ENCODE measurements at places on chromosomes 11 and 22.

- DNase-seq = no peak
Measured at GRCh38 chr11:70080763-70081162, 2.6 kb downstream of the ANO1 start.

- no peak for DNase-seq
Measured at GRCh38 chr11:57057561-57057960, 68.8 kb downstream of the OR5AK2 start.

- DNase-seq = no peak
Measured at GRCh38 chr11:84899740-84900139, 727.4 kb downstream of the DLG2 start.

DNA sequence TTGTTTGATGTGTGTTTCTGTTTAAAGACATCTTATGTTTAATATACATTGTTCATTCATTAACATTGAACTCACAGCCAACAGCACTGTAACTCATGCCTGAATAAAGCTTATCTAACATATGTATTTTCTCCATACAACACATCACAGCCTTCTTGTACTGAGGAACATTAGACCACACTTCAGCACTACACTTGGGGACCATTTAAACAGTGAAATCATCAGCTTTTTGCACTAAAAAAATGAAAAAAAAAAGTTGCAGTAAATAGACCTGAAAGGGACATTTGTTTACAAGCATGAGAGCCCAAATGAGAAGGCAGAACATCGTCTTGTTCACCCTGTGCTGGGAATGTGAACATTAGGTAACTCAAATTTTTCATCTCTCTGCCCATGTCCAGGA lies 15.3 kb upstream of the TPP1 start:
- DNase-seq = no peak

- DNase-seq = no peak
Measured at GRCh38 chr22:47374901-47375575, 612.6 kb downstream of the TBC1D22A start.

- DNase-seq = peak; percentile 64
Measured at GRCh38 chr11:64489831-64490441, 101.1 kb upstream of the SLC22A12 start.

GRCh38 chr11:65698205-65698604 lies 13.8 kb upstream of the KAT5 start:
- DNase-seq = no peak

DNA sequence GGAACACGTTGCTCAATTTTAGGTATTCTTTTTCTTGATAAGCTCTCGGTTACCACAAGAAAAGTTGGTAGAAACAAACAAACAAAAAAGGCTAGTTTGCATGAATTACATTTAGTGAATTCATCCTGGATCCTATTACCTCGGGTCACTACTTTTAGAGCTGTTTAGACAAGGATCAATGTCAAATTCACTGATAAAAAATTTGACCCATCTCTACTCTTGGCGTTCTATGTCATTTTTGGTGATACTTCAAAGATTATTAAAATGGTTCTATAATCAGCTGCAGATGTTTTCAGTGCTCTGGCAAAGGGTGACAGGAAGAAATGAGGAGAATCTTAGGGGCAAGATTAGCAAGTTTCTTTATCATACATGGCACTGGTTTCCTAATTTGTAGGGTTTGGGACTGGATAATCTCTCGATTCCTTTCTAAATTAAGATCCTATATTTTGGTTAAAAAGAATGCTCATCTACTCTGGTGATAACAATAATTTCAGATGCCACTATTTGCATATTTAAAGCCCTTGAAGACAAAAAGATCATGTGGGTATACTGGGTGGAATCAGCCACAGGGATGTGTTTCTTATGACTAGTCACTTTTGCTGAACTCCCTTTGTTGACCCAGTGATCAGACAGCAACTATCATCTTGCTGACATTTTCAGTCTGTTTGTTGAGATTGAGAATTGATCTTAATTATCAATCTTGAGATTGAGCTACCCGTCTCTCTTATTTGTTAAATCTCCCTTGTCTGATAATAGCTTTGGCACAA lies 442.9 kb downstream of the AASDHPPT start:
- no peak for DNase-seq

- no peak for DNase-seq
Measured at GRCh38 chr11:16454289-16454863, 98.0 kb upstream of the SOX6 start.

DNA sequence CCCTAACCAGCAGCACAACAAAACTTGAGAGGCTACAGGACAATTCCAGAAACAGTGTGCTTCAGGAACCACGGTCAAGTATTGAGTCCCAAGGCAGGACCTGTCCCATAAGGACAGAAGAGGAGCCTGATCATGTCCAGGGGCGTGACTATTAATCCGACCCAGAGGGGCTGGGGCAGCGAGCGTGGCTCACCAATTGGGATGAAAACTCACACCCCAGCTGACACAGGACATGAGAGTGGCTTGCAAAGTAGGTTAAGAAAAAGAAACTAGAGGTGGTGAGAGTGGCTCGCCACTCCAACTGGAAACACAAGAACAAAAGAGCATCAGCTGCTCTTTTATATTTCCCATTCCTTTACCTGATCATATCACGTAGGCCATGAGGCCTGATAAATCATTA lies 16.0 kb upstream of the FEZ1 start:
- no peak for DNase-seq

DNA sequence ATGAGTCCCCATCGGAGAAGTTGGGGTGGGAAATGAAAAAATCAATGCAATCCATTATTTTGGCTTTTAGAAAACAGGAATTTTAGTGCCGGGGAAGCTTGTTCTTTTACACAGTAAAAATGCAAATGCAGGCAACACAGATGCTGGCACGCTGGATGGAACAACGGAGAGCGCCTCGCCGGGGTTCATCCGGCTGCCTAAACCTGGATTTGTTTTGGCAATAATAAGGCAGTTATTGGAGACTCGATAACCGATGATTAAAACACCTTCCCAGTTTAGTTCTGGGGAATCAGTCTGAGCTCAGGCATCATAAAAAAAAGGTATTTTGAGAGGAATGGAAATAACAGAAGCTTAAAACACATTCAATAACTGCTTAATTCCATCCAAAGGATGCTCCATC lies 2.9 kb downstream of the DSCAML1 start:
- no peak for DNase-seq

GRCh38 chr11:15509082-15509481 lies 394.4 kb downstream of the INSC start:
- DNase-seq = no peak

DNA sequence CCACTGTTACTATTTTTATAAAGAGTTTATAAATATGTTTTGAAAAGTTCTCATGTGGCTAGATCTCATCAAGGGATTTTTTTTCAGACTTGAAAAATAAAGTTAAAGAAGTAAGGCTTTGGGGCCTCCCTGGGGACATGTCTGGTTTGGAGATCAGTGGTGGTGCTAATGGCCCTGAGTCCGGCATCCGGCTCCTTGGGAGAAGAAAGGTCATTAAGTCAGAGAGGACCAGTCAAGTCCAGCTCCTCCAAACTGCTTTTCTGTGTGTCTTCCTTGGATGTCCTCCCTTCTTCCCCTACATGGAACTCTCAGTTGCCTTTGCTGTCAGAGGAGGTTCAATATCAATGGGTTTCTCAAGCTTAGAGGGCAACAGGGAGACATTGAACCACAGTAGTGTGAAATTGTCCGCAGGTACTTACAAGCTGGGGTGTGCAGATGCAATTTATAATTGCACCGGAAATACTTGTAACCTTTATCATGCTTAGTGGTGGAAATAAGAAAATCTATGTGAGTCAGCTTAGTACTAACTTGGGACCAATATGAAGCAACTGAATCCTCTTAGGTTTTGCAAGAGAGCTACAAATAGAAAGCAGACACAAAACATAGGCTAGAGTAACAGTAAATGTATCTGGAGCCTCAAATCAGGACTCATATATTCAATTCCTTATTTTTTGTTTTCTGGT lies 144.3 kb downstream of the TEAD1 start:
- no peak for DNase-seq

- DNase-seq = no peak
Measured at GRCh38 chr11:116538677-116539076, 234.1 kb downstream of the BUD13 start.

DNA sequence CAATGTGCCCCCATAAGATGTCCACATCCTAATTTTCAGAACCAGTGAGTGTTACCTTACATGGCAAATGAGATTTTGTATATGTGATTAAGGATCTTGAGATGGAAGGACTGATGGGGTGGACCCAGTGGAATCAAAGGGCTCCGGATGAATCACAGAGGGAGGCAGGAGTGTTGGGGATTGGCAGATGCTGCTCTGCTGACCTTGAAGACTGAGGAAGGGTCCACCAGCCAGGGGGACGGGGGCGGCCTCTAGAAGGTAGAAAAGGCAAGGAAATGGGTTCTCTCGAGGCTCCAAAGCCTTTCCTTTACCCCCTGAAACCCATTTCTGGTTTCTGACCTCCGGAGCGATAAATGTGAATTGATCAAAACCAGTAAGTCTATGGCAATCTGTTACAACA lies 18.8 kb downstream of the TMEM218 start:
- DNase-seq = no peak

DNA sequence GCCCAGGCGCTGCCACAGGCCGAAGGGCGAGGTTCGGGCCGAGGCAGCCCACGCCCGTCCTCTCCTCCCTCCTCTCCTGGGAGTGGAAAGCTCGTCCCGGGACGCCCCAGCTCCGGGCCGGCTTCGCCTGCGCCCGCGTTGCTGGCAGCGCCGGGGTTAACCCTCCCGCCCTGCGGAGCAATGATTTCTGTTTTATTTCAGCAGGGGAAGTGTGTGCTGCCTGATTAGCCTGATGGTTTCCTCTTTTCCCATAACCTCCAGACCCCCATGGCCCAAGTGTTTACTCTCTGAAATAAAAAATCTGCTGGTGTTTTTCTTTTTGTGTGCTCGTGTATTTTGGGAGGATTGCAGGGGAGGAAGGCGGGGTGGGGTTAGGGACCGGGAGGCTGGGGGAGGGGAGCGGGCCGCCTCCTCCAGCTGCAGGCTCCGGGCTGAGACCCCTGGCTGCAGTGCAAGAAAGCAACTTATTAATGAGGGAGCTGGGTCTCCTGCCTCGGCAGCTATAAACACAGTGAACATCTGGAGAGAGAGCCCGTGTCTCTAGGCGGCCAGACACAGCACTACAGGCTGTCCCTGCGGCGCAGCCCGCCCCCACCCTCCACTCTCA lies 38.6 kb downstream of the ETS1 start:
- DNase-seq = peak; percentile 42

DNA sequence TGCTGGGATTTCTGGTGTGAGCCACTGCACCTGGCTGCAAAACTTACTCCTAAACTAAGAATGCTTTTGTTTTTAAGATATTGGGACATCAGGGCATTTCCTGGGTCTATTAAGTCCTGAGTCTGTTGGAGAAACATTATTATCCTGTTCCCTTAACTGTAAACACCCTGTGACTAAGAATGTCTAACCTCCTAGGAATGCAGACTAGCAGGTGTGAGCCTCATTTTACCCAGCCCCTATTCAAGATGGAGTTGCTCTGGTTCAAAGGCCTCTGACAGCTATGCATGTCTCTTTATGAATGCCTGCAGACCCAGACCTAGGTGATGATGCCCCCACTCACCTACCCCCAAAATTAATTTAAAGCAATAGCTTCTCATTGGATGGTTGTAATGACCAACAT lies 46.2 kb downstream of the DEPDC5 start:
- no peak for DNase-seq

DNA sequence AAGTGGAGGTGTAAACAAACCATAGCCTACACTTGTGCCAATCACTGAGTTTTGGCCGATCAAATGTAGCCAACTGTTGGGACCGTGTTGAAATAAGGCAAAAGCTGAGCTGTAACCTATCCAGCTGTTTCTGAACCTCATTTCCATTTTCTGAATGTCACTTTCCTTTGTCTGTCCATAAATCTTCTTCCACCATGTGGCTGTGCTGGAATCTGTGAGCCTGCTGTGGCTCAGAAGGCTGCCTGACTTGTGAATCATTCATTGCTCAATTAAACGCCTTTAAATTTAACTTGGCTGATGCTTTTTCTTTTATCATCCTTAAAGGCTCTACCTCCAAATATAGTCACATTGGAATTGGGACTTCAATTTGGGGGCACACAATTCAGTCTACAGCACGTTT lies 203.1 kb upstream of the MPPED2 start:
- no peak for DNase-seq

GRCh38 chr11:112132737-112133136 lies 31.2 kb downstream of the IL18 start:
- no peak for DNase-seq

GRCh38 chr11:85913513-85913912 lies 58.3 kb downstream of the CCDC83 start:
- DNase-seq = no peak

- peak; percentile 65 for DNase-seq
Measured at GRCh38 chr11:83292709-83293456, 6.7 kb upstream of the CCDC90B start.

DNA sequence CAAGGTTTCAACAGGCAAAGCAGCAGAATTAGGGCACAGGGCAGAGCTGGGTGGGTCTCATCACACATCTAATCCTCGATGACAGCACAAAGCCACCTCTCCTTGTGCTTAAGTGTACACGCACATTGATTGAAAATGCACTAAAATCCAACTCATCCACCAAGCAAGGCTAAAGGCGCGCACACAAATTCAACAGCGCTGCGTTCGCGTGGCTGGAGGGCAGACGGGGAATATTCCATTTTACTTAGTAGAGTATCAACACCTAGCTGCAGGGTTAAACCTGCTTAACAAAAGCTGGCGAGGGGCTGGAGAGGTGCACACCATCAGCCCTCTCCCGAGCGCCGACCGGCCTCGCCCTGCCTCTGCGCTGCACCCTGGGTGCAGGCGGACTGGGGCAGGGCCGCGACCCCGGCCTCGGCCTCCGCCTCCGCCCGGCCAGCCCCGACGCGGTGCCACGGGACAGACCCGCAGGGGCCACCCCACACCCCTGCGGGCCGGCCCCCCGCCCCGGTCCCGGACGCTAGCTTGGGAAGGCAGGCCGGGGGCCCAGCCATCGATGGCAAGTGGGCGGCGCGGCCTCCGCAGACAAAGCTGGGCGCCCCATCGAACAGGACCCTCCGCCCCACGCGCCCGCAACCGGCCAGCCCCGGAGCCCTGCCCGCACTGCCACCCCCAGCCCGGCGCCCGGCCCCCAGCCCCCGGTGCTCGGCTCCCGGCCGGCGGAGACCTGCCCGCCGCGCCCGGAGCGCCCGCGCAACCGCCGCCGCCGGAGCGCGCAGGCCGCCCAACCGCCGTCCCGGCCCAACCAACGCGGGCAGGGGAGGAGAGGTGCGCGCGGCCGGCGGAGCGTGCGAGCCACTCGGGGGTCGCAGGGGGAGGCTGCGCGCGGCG lies 929 bp downstream of the PRDM10 start:
- DNase-seq = peak; percentile 43

DNA sequence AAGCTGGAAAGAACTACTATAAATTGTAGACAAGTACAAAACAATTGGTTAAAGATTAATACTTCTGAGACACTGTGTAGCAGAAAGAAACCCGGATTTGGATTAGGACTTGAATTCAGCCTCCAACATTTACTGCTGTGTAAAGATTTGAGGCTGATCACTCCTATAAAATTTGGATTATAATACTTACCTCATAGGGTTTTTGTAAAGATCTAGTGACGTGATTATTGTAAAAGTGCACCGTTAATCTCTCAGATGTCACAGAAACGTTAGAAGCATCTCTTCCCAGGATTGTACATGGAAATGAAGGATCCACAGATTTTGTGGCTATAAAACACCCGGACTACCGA lies 323 bp upstream of the HIKESHI start:
- no peak for DNase-seq

GRCh38 chr11:73576185-73576614 lies 21.7 kb downstream of the FAM168A start:
- DNase-seq = no peak
